ENCODE measurements at places on chromosomes 5 and 9. TPM values are rescaled to one million over a fixed set of nuclear protein-coding genes. Genes with fewer than 3 reads are reported as not detected.

The CD72 gene
- total RNA-seq: 11.9 TPM

The PCDHB13 gene
- total RNA-seq: not detected

- H3K27me3 ChIP-seq: no peaks in the 10 kb centered on the region
- no peaks in the 10 kb centered on the region for H3K36me3 ChIP-seq
- no peak overlapping the region for H3K27ac ChIP-seq
- no peak overlapping the region for H3K4me3 ChIP-seq
- H3K4me1 ChIP-seq: no peaks in the 10 kb centered on the region
- DNase-seq: no peak
These were observed 141.1 kb upstream of the IRX2 start for GRCh38 chr5:2892466-2893000.

DNA sequence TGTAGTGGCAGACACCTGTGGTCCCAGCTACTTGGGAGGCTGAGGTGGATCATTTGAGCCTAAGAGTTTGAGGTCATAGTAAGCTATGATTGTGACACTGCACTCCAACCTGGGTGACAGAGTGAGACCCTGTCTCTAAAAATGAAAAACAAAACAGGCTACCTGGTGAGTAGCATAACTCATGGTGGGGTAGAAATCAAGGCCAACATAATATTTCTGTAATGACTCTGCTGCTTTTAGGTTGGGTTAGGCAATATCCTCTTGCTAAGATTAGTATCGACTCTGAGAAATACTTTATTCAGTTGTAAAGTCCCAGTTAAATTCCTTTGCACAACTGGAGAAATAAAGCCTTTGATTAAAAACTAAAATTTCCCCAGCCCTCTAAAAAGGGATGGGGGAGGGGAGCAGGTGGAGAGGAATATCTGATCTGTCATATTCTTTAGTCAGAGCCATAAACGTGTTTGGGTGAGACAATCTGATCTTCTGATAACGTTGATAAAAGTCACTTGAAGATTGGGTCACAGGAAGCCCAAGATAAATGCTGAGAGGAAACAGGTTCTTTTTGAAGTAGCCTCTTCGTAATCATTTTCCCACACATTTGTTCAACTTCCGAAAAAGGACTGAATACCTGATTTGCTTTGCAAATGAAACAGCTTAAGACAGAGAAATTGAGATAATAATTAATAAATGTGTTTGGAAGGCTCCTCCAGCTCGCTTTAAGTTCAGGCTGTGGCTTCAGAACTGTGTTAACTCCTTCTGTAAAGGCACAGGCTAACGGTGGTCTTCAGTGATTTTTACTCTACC, 14.9 kb downstream of the IL4 start:
- no peak for DNase-seq
- H3K4me1 ChIP-seq: peaks cover 56% of the 10 kb centered on the region
- H3K27me3 ChIP-seq: peaks cover 4% of the 10 kb centered on the region
- peak overlapping the region; percentile 83 for H3K27ac ChIP-seq
- H3K4me3 ChIP-seq: no peak overlapping the region
- H3K36me3 ChIP-seq: peaks cover 13% of the 10 kb centered on the region

DNA sequence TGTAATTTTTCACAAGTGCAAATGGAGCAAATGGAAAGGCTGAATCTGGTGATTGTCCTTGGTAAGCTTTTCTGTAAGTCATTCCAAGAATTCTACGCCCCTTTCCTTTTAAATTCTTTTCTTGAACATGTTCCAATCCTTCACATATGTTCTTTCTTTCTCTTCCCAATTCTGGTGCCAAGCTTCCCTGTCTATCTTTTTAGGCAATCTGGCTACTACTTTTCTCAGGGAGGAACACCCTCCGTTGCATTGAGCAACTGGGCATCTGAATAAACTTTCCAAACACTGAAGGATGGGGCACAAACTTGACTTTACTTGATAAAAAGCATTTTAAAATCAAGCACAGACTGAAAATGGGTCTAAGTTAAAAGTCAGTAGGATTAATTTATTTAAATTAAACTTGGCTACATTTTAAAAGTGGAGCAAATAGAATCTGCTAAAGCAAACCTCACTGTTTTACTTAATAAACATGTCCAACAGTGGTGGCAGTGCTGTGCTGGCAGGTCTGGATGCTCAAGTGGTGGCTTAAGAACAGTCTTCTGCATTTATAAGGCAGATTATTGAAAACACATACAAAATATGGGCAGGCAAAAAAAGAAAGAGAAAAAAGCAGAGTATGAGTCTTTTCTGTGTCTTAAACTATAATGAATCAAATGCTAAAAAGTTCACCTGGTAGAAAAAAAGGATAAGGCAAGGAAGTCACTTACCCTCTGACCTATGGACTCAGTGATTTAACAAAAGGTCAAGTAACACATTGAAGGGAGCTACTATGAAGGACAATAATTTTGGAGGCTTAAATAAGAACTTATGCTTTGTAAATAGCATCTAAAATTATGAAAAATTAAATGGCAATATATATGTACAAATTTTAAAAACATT, 5.4 kb downstream of the ELL2 start:
- H3K27me3 ChIP-seq: no peaks in the 10 kb centered on the region
- H3K4me3 ChIP-seq: no peak overlapping the region
- H3K36me3 ChIP-seq: peaks cover 48% of the 10 kb centered on the region
- no peak for DNase-seq
- no peak overlapping the region for H3K27ac ChIP-seq

DNA sequence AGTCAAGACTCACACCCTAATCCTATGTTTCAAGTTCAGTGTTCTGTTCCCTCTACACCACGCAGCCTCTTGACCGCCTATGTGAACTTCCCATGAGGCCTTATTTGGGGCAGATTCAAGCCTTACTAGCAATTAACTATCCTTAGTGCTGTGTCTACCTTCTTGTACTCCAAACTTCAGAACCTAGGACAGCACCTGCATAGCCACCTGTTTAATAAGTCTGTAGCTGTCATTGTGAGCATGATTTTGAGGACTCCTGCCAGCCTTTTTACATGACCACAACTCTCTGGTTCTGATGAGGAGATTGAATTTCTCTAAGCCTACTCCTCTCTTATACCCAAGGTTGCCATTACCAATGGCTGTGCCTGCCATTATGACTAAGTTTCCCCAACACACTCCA, 50.8 kb upstream of the PCSK1 start:
- H3K4me3 ChIP-seq: no peak overlapping the region
- no peaks in the 10 kb centered on the region for H3K4me1 ChIP-seq

DNA sequence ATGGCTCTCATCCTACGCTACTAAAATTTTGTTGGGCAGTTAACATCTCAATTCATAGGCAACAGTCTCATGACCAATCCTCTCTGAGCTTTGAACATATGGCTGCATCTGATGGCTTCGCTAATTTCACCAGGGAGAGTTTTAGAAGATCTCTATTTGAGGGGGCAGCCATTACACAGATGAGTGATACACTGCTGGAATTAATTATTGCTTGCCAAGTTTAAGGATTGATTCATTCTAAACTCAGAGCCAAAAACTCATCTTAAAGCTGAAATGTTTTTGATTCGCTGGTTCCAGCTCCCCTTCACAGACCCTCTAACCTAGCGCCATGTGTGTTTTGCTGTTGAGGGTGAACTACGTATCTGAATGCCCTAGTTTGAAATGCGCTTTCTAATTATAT, 519.9 kb upstream of the WWC1 start:
- no peaks in the 10 kb centered on the region for H3K36me3 ChIP-seq
- H3K4me1 ChIP-seq: no peaks in the 10 kb centered on the region
- H3K27me3 ChIP-seq: no peaks in the 10 kb centered on the region
- H3K4me3 ChIP-seq: no peak overlapping the region
- H3K27ac ChIP-seq: no peak overlapping the region

DNA sequence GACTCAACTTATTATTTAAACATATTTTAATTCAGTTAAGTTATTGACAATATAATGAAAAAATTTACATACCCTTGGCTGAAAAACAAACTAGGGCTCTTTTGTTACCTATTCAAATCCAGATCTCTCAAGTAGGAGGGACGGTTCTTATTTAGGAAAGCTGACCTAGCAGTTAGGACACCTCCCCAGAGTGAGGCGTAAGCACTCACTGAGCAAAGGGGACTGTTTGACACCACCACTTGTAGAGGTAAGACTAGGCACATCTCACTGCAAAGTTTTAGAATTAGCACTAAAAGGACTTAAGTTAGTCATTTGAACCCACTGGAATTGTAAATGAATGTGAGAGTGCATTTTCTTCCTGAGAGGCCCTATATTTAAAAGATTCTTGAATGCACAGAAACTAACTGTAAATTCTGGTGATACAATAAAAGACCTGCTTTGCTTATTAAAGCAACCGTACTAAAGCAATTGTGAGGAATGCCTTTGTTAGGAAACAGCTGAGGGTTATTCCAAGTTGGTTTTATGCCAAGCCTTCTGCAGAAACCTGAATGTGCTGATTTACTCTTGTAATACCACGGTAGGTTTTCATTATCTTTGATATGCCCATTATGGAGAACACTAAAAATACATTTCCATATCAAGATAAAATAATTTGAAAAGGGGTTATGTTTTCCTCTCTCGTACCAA, 16.2 kb downstream of the HACD4 start:
- H3K4me1 ChIP-seq: no peaks in the 10 kb centered on the region
- H3K4me3 ChIP-seq: no peak overlapping the region
- H3K36me3 ChIP-seq: peaks cover 79% of the 10 kb centered on the region
- H3K27me3 ChIP-seq: no peaks in the 10 kb centered on the region
- H3K27ac ChIP-seq: no peak overlapping the region

The KIF24 gene
- 8.6 TPM for total RNA-seq

GRCh38 chr5:147567917-147568598, 58.2 kb upstream of the DPYSL3 start:
- DNase-seq: no peak
- H3K36me3 ChIP-seq: no peaks in the 10 kb centered on the region
- H3K27ac ChIP-seq: no peak overlapping the region
- H3K27me3 ChIP-seq: no peaks in the 10 kb centered on the region

The CTSV gene
- 0.45 TPM for total RNA-seq
